ENCODE measurements at places on chromosomes 2 and 18. TPM values are rescaled to one million over a fixed set of nuclear protein-coding genes. Genes with fewer than 3 reads are reported as not detected.
A peak's percentile ranks its signal among the peaks of the same experiment; 100 is the strongest.

DNA sequence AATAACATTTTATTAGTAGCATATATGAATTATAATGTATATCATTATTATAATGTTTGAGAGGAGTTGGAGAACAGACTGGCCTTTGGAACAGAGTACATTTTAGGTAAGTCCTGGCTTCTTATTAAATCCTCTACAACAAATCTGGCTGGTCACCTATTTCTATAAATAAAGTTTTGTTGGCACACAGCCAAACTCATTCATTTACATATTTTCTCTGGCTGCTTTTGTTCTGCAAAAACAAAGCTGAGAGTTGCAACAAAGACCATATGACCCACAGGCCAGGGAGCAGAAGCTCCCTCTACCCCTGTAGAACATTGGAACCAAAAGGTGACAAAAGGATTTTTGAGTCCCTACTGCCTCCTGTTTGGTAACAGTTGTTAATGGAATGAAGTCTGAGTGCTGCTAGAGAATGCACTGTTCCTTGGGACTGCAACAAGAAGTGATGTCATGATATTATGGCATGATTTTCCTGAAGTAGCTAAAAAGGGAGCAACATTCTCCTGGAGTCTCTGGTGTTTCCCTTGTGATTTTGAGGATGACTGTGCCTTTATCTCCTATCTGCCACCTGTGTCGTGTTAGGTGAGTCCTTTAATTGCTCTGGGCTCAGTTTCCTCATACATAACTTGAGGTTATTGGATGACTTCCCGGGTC lies 22.0 kb upstream of the SP9 start:
- no peak for DNase-seq

Gene NHEJ1
- total RNA-seq = 6.8 TPM

DNA sequence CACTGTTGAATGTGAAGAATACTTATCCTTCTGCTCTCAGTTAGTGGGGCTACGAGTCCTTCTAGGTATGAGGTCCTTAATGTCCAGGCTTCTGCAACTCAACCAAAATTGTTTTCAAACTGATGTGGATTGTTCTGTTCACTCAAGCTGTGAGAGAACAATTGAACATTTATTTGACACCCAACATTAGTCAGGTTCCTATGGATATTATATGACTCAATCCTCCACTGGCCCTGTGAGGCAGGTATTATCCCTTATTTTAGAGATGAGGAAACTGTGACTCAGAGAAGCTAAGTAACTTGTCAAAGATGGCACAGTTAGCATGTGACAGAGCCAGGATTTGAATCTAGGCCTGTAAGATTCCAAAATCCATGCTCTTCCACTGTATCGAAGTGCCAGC lies 1.2 kb upstream of the LYG2 start:
- no peak for DNase-seq

- no peak for DNase-seq
Measured at GRCh38 chr2:4973973-4974372, 718.2 kb upstream of the SOX11 start.

DNA sequence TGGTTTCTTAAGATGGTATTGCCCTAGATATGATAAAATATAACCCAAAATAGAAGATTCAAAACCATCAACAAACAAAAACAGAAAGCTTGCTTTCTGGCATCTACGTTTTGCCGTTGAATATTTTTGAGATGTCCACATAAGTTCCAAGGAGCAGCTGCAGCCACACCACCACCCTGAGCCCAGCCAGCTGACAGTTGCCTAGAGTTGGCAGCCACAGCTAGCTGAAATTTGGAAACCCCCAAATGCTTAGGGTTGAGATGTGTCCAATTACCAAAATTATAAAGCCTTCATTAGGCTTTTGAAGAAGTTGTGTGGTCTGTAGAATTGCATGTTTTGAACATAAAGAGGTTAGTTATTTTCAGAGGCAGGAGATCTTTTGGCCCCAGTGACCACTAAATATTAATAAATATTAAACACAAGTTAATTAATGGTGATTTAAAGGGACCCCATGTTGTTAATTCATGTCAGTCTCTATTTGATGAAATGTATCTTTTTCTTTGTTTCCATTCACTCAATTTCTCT lies 118.1 kb upstream of the DTNA start:
- no peak for DNase-seq

DNA sequence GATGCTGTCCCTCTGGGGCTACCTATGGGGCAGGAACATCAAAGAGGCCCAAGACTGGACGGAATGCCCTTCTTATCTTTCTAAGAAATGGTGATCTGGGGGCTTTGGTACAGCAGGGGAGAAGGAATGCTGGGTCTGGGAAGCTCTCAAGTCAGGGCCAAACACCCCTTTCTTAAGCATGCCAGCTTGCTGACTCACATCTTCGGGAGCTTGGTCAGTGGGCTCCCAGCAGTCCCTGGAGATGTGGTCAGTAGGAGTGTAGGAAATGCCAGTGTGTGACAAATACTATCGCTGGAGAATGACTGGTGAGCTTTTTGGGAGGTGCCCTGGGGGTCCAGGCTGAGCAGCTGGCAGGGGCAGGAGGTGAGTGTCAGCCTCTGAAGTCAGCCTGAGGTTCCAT lies 105.0 kb upstream of the CDC42EP3 start:
- peak; percentile 77 for DNase-seq

Gene CHRND
- total RNA-seq = not detected

Gene VWA3B
- 0.36 TPM for total RNA-seq

- no peak for DNase-seq
Measured at GRCh38 chr2:144500563-144500962, 19.4 kb downstream of the ZEB2 start.

Gene KCNIP3
- total RNA-seq = 7.7 TPM

Gene SOX11
- 0.03 TPM for total RNA-seq

DNA sequence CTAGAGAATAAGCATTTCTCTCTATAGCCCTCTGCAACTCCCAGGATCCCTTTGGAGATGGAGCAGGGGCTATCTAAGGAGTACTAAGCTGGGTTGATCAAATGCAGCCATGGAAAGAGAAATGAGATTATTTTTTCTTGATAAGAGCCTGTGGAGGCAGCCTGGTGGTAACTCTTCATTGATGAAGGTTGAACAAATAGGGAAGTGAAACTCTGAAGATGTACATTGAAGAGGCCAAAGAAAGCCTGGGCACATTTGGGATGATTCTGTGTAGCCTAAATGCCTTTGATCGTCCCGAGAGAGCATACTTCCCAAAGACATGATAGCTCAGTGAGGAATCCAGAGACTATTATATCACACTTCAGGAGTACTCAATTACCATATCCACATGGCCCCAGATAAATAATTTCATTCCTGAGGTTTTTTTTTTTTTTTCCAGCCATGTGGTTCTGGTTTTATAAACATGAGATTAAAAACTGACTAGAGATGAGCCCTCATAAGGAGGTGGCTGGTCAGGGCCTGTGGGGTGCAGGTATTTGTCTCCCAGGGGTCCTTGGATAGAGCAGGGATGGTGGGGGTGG lies 192.5 kb downstream of the TPGS2 start:
- no peak for DNase-seq

DNA sequence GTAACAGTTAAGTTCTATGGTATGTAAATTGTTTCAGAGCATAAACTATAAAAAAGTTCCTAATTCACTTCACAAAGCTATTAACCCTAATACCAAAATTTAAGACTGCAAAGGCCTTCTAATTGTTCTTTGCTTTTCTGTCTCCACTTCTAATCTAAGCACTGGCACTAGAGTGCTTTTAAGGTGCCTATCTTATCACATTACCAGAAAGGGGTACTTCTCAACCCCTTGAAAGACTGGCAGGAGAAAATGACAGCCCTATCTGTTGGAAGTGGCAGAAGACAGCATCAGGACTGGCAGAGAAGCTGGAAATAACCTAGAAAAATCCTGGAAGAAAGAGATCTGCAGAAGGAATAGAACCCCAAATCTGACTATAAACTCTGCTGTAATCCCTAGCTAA lies 10.3 kb downstream of the CNRIP1 start:
- DNase-seq = no peak

Gene EGR4
- not detected for total RNA-seq

DNA sequence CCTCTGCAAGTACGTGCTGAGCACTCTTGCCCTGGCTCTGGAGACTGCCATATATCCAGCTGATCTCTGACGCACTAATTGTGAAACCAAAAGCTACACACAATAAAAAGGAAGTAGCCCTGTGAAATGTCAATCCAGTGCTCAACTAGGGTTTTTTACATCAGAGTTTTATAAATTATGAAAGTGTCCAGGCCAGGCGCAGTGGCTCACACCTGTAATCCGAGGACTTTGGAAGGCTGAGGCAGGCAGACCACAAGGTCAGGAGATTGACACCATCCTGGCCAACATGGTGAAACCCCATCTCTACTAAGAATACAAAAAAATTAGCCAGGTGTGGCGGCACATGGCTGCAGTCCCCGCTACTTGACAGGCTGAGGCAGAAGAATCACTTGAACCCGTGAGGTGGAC lies 24.5 kb upstream of the PEX13 start:
- no peak for DNase-seq

DNA sequence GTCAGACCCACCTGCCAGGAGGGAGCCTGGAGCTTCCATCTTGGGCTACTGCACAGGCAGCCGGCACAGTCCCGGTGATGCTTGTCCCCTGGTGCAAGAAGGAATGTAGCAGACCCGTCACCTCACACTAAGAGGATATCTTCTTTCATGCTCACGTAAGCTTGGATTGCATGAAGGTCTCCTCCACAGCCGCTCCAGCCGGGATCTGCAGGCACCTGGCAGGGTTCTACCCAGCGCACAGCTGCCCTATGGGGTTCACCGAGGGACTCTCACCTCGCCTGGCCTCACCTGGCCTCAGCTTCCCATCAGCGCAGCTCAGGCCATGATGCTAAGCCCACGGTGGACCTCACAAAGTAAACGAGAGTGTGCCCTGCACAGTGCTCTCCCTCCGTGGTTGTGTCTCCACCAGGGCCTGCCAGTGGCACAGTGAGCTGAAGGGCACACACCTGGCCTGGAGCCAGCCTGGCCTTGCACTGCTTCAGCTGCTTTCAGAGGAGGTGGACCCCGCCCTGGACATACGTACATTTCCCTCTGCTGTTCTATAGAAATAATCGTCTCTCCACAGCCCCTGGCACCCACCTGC lies 239.1 kb downstream of the SEPTIN10 start:
- no peak for DNase-seq

DNA sequence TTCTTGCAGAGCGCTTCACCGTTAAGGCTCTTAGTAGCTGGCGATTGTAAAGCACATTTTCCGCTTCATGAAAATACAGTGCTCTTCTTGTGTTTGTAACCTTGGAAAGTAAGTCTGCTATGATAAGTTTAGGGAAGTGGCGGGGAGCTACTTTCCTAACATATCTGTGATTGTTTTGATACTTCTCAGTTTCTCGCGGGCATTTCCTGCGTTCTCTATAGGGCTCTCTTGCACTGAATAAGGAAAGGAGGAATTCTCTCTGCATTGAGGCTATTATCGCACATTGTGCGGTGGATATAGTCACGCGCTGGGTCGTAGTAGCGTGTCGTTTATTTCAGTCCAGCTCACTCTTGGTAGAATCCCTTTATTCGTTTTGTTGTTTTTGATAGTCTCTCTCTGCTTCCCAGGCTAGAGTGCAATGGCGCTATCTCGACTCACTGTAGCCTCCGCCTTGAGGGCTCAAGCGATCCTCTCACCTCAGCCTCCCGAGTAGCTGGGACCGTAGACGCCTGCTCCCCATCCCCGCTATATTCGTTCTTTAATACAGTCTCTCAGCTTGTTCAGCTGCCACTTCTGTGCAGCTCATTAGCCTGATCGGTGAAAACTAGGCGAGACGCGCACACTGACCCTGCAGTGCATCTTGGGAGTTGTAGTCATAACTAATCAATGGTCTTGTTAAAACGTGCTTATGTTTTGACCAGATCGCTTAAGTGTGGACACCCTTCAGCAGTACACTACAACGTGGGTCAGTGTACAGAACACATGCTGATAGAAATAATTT lies 1.0 kb upstream of the PPP4R3B start:
- peak; percentile 66 for DNase-seq

DNA sequence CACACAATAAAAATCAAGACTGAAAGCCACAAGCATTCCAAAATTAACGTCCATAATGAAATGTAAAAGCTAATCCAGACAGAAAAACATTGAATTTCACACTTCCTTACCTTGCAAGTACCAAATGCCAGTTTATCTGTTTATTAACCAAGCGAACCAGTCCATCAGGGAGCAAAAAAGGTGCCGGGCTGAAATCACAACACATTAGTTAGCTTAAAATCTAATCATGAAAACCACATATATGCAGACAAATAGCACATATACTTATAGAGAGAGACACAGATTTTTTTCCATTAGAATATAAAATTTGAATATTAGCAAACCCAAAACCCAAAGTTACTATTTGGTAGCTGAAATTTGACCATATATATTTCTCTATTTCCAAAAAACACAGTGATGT lies 7.2 kb downstream of the NBAS start:
- no peak for DNase-seq

Gene DNAJC5G
- not detected for total RNA-seq

GRCh38 chr2:86358957-86359356 lies 21.5 kb upstream of the REEP1 start:
- no peak for DNase-seq

DNA sequence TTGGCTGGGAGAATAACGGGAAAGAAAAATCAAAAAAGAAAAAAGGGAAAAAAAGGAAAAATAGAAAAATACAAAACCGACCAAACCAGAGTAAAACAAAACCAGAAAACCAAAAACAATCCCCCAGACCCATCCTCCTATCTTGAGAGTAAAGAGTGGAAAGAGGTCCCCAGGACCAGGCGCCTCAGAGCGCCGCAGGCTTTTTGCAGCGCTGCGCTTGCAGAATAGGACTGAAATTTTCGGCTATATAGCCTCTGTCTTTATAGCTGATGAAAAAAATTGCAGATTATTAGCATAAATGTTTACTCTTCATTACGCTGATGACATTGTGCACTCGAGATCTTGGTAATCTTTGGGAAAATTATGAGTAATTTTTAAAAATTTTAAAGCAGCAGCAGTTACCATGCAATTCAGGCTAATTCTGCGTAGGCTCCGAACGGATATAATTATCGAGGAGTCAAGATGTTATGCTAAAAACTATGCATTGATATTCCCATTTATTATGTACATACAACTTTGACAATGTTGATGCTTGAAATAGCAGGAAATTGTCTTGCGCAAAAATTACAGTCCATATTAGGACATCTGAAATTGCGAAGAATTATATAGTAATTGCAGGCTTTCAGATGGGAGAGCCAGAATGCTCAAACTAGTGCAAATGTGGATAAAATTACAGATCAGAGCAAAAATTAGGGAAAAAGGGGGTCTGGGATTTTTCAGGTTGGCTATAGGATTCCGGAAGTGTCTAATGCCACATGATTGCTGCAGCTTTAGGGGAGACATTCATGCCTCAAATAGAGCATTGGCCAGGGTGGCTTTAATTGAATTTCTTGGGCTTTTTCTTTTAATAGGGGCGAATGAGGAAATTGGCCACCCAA lies 8.3 kb downstream of the DLX1 start:
- no peak for DNase-seq

Gene ZNF396
- 1.9 TPM for total RNA-seq

Gene TMEM198
- total RNA-seq = 2.3 TPM
